ENCODE measurements at places on chromosomes 1 and 21. TPM values are rescaled to one million over a fixed set of nuclear protein-coding genes. Genes with fewer than 3 reads are reported as not detected.

AQP10 gene
- total RNA-seq: not detected

PRAMEF25 gene
- total RNA-seq: not detected

PLA2G2C gene
- total RNA-seq: not detected

CDCA8 gene
- 0.90 TPM for total RNA-seq

DPT gene
- 34.5 TPM for total RNA-seq

PRELP gene
- 180 TPM for total RNA-seq

SLC5A3 gene
- total RNA-seq: 38.1 TPM

MIS18A gene
- total RNA-seq: 8.7 TPM

SGIP1 gene
- 8.0 TPM for total RNA-seq

NECTIN4 gene
- total RNA-seq: not detected

DNA sequence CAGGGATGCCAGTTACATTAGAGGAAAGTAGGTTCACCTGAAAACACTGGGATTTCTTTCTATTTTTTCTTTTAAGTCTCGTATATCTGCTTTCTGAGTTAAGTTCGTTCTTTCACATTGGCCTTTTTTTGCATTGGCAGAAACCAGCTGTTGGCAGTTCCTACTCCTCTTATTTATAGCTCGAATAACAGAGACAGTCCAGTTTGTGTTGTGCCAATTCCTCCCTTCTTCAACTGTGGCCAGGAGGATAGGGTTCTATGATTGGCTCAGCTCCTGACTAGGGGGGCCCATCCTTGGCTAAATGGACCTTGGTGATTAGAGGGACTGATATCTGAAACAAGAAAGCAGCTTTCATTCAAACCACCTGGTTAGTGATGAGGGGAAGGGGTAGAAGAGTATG is 115.8 kb downstream of the RPS6KC1 start:
- no peaks in the 10 kb centered on the region for H3K27me3 ChIP-seq
- no peak overlapping the region for H3K27ac ChIP-seq
- no peak for DNase-seq
- H3K36me3 ChIP-seq: no peaks in the 10 kb centered on the region
- H3K4me1 ChIP-seq: no peaks in the 10 kb centered on the region

DNA sequence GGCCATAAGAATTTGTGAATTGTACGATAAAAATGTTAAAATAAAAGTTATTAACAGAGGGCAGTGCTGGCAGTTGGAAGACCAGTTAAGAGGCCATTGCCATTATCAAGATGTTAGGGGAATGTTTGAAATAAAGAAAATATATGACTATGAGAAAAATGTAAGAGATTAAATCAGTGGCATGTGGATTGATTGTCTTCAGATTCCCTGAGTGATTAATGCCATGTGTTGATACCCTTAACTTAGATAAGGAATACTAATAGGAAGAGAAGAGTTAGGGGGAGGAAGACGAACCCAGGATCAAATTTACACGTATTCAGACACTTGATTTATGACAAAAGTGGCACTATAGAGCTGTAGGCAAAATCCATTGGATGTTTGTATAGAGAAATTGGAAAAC is 155.8 kb downstream of the PIK3R3 start:
- H3K27me3 ChIP-seq: no peaks in the 10 kb centered on the region
- H3K27ac ChIP-seq: no peak overlapping the region
- H3K4me3 ChIP-seq: no peak overlapping the region
- no peak for DNase-seq

DNA sequence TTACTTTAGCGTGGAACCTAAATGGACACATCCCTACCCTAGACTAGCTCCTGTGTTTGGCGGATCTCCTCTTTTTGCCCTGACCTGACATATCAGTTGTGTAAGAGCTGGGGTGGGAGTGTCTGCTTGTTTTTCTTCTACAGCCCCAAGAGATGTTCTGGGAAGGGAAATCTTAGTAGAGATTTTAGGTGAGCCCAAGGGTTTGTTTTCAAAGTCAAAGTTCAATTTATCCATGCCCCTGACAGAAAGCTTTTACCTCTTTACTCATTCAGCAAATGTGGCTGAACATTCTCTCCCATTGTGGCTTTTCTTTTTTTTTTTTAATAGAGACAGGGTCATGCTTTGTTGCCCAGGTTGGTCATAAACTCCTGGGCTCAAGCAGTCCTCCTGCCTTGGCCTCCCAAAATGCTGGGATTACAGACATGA is 7.3 kb upstream of the TARS2 start:
- H3K4me3 ChIP-seq: no peak overlapping the region
- H3K27ac ChIP-seq: no peak overlapping the region
- H3K4me1 ChIP-seq: no peaks in the 10 kb centered on the region
- no peaks in the 10 kb centered on the region for H3K27me3 ChIP-seq

GRCh38 chr1:161033751-161034150 is 5.0 kb downstream of the TSTD1 start:
- H3K36me3 ChIP-seq: no peaks in the 10 kb centered on the region
- no peak for DNase-seq
- H3K27me3 ChIP-seq: no peaks in the 10 kb centered on the region
- H3K27ac ChIP-seq: no peak overlapping the region
- H3K4me3 ChIP-seq: no peak overlapping the region

DNA sequence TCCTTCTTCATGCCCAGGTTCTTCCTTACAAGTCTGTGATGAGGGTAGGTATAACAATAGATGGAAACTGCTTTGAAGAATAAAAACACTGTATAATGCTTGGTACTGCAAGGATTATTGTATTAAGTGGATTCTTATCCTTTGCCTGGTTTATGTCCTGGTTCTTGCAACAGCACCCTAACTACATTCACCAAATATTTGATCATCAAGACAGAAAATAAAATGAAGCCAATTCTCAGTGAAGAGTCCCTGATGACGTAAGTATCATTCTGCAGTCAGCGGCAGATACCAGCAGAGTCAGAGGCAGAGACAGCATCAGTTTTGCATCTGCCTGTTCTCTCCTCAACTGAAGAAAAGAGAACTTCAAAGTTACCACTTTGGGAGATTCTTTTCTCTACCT is 19.7 kb downstream of the ARHGEF11 start:
- no peak overlapping the region for H3K4me3 ChIP-seq
- no peaks in the 10 kb centered on the region for H3K36me3 ChIP-seq
- no peak for DNase-seq
- H3K27me3 ChIP-seq: no peaks in the 10 kb centered on the region
- H3K27ac ChIP-seq: no peak overlapping the region

DNA sequence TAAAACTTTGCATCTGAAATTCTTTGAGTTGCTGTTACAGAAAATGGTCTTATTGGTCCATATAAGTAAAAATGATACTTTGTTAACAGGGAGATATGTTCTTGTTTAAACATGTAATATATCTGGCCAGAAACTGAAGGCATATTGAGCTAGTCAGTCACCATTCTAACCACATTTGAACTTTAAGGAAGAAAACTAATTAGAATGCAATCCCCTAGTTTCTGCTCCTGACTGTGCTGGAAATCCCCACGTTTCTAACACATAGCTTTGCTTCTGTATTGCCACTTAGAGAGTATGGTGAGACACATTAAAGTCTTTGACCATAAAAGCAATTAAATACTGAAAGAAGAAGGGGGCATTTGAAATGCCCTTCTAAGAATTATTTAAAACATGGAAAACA is 32.1 kb upstream of the HIVEP3 start:
- H3K27me3 ChIP-seq: no peaks in the 10 kb centered on the region
- DNase-seq: no peak
- H3K27ac ChIP-seq: no peak overlapping the region
- H3K4me3 ChIP-seq: no peak overlapping the region

- no peaks in the 10 kb centered on the region for H3K36me3 ChIP-seq
- H3K4me1 ChIP-seq: no peaks in the 10 kb centered on the region
- no peak for DNase-seq
- no peak overlapping the region for H3K27ac ChIP-seq
- H3K4me3 ChIP-seq: no peak overlapping the region
- H3K27me3 ChIP-seq: no peaks in the 10 kb centered on the region
These were observed 497.8 kb upstream of the ADAMTS5 start for GRCh38 chr21:27464648-27465047.

DNA sequence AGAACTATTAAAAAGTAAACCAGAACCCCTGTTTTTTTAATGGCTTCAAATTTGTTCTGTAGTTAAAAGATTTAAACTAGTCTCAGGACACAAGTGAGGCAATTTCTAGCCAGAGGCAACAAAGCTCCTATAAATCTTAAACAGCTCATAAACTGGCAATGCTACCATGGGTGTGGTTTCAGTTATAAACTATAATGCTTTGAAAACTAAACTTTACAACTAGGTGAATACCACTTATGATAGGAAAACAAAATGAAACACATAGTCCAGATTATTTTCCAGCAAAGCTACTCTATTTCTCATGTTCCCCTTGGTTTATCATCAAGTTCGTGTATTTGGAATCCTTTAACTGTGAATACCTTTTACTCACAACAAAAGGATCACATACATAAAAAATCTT is 282.5 kb downstream of the VAV3 start:
- H3K27me3 ChIP-seq: no peaks in the 10 kb centered on the region
- no peaks in the 10 kb centered on the region for H3K36me3 ChIP-seq
- H3K4me1 ChIP-seq: no peaks in the 10 kb centered on the region
- no peak overlapping the region for H3K27ac ChIP-seq

GRCh38 chr1:157235307-157235706 is 97.1 kb upstream of the ETV3 start:
- H3K4me3 ChIP-seq: no peak overlapping the region
- H3K4me1 ChIP-seq: no peaks in the 10 kb centered on the region
- no peaks in the 10 kb centered on the region for H3K36me3 ChIP-seq
- no peaks in the 10 kb centered on the region for H3K27me3 ChIP-seq
- DNase-seq: no peak

DNA sequence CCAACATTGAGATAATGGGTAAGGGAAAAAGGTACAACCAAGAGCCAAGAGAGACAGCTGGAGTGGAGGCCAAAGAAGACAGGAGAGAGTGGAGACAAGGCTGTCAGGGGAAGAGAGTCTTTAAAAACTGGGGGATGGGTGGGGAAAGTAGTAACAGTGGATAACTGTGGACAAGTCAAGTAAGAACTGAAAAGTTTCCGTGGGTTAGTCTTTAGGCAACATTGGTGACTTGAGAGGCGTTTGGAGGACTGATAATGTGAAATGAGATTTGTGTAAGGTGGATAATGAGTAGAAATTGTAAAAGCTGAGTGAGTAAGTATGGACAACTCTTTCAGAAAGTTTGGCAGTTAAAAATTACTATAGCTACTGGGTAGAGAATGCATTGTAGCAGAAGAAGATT is 10.4 kb downstream of the PPP2R5A start:
- no peak overlapping the region for H3K27ac ChIP-seq
- DNase-seq: no peak
- no peak overlapping the region for H3K4me3 ChIP-seq
- H3K36me3 ChIP-seq: no peaks in the 10 kb centered on the region
- H3K27me3 ChIP-seq: no peaks in the 10 kb centered on the region
- no peaks in the 10 kb centered on the region for H3K4me1 ChIP-seq

DNA sequence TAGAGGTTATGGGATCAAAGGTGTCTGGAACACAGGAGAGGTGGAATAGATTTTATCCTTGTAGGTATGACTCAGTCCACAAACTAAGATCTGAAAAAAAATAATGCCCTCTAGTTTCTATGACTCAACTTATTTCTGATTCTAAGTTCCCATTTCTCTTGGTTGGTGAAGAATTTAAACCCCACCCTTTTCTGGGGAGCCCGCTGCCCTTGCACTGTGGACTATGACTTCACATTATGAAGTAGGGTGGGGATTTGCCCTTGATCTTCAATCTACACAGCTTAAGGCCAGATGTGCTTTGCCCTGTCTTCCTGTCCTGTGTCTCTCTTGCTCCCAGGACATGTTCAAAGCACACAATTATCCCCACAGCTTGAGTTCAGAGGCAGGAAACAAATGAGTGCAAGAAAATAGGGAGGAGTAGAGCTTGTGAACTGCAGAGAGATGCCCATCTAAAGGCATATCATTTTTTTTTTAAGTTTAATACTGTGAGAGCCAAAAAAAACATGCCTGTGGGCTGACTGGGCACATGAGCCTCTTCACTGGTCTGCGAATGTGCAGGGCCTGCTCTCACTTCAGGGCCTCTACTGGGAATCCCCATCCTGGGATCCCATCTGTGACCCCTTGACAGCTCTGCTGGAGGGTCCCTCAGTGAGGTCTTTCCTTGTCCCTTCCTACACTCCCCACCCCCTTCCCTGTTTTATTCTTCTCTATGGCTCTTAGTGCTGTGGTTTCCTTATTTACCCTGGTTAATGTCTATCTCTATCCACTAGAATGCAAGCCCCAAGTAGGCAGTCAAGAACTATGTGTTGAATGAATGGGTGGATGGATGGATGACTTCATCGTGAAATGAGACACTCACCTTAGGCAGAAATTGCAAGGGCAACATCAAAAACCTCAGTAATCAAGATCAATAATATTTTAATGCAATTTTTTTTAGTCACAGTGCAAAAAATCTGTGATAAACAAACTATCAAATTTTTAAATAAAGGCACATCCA is 61.5 kb downstream of the CD58 start:
- H3K36me3 ChIP-seq: no peaks in the 10 kb centered on the region
- DNase-seq: no peak
- no peak overlapping the region for H3K4me3 ChIP-seq
- no peak overlapping the region for H3K27ac ChIP-seq

GRCh38 chr1:155531624-155532023 is 31.0 kb downstream of the ASH1L start:
- H3K27ac ChIP-seq: no peak overlapping the region
- H3K36me3 ChIP-seq: no peaks in the 10 kb centered on the region
- no peak for DNase-seq
- H3K4me3 ChIP-seq: no peak overlapping the region
- no peaks in the 10 kb centered on the region for H3K27me3 ChIP-seq
- no peaks in the 10 kb centered on the region for H3K4me1 ChIP-seq

DNA sequence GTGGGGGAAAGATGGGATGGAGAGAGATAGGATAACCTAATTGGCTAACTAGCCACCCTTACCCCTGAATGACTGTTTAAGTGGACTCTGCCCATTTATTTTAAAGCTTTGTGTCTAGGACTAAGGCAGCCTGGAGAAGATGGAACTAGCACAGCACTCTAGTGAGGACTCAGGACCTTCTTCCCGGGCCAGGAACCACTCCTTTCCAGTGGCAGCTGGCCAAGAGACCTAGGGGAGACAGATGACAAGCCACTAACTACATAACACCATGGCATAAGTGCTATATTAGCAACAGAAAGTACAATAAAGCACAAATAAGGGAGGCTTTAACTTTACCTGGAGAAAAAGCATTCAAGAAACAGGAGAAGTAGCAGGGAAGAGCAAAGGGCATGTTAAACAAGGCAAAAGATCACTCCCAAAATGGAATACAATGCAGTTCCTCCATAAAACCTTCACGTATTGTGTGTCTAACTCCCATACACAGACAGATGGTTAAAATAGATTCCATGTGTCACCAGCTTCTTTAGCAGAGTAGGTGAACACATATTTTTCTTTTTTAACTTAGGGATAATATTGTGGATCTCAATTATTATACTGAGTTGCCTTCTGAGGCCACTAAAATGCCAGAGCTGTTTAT is 20.6 kb downstream of the CLCA1 start:
- H3K4me1 ChIP-seq: peaks cover 3% of the 10 kb centered on the region
- DNase-seq: no peak
- H3K36me3 ChIP-seq: no peaks in the 10 kb centered on the region
- H3K27me3 ChIP-seq: no peaks in the 10 kb centered on the region
- no peak overlapping the region for H3K27ac ChIP-seq
- no peak overlapping the region for H3K4me3 ChIP-seq
